SK-N-SH treated with all-trans-retinoic acid at 6 μM for 48 hours (cell line): ENCODE measurements at places on chromosomes 1 and 21.

DNA sequence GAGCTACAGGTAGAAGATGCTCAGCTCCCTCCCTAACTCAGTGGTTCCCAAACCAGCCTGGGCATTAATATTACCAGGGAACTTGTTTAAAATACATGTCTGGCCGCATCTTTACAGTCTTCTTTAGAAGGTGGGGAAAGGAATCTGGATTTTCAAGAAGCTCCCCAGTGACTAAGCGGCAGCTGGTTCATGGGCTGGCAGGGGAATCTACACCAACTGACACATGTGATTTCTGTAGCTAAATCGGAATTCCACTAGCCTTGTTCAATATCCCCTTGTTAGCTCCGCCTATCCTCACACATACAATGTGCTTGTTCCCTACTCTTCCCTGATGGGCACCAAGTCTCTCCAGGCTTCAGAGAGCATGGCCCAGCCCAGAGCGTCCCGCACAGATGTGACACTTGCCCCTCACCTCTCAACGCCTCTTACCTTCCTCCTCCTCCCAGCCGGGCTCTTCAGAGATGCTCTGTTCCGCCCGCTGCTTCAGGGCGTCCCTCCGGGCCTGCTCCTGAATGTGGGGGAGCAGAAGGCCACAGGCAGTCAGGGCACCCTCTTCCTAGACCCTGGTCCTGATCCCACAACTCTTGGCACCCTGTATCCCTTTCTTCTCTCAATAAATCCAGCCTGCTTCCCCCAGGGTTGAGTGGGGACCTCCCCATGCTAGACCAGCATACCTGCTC is 15.3 kb downstream of the TSSK3 start:
- ATAC-seq = no peak

DNA sequence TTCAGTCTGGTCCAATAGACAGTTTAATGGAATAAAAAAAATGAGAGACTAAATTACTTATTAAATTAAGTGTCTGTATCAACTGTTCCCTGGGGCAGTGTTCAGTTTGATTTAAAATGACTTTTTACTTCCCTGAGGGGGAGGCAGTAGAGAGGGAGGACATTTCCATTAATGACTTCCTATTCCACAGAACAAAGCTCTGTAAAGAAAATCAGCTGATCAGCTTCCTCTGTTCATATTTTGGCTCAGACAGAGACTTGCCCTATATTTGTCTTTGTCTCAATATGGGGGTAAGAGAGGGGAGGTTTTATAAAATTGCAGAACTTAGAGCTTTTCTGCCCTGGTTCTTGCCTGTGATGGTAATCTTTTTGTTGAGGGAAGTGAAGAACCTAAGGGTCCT is 8.4 kb downstream of the CFAP126 start:
- no peak; the same call in 1 of the 3 replicates for ATAC-seq

- ATAC-seq = no peak
These were observed 1.3 kb upstream of the PLA2G5 start for GRCh38 chr1:20068722-20069121.

DNA sequence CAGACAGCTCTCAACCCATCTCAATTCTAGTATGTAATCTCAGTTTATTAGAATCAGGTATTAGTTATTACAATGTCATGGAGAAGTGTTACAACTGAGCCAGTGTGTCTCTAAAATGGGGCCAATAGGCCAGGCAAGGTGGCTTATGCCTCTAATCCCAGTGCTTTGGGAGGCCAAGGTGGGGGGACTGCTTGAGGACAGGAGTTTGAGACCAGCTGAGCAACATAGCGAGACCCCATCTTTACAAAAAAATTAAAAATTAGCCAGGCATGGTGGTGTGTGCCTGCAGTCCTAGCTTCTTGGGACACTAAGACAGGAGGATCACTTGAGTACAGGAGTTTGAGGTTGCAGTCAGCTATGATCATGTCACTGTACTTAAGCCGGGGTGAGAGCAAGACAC is 104.9 kb downstream of the BCAR3 start:
- 0 out of 3 replicates have a peak, but pooled peaks have one; percentile 3 for ATAC-seq

GRCh38 chr1:166692346-166692745 is 146.9 kb upstream of the POGK start:
- ATAC-seq = no peak

DNA sequence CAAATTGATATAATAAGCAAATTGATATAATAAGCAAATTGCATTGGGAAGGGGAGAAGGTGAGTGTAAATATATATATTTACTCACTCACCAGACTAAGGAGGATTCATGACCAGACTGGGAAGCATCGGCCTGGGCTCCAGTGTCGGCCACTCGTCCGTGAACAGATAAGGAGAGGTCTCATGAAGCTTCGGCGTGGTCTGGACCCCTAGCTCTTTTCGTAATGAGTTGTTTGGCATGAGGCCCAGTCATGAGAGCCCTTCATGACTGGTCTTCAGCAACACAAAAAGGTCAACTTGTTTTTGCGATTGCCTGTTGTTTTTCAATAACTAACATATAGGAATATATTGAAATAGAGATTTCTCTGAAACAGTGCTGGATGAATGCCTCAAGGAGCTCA is 222.9 kb upstream of the KCNK2 start:
- no peak for ATAC-seq

DNA sequence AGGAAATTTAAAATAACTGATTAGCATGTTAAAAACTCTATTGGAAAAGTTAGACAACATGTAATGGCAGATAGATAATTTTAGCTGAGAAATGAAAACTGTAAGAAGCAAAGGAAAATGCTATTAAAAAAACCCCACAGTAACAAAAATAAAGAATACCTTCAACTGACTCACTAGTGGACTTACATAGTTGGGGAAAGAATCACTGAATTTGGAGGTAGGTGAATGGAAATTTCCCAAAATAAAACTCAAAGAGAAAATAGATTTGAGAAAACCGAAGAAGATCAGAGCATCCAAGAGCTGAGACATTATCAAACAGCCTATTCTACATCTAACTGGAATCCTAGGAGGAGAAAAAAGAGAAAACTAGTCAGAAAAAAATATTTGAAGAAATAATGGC is 34.7 kb downstream of the PDE4B start:
- ATAC-seq = no peak

DNA sequence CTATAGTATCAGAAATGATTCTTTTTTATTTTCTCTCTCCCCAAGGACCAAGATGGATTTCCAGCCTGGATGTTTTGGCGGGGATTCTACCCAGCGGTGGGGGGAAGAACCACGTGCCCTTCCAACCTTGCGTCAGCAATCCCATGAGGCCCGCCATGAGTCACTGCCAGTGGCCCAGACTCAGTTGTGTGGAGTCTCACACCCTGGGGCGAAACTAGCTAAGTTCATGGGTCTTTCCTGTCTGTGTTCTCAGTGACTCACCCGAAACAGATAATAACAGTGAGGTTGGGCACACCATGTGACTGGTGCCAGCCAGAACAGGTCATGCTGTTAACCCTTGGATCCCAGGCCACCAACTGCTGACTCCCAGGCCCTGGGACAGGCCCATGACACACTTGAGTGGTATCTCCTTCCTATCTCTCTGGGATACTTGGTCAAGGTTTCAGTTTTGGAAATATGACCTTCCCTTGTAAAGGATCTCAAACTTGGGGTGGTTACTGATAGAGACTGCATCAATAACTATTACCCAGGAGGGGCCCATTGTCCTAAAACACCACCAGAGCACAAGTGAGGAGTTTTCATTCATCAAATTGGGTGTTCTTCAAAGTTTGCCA is 98.0 kb upstream of the DUSP10 start:
- peak; percentile 55 for ATAC-seq

DNA sequence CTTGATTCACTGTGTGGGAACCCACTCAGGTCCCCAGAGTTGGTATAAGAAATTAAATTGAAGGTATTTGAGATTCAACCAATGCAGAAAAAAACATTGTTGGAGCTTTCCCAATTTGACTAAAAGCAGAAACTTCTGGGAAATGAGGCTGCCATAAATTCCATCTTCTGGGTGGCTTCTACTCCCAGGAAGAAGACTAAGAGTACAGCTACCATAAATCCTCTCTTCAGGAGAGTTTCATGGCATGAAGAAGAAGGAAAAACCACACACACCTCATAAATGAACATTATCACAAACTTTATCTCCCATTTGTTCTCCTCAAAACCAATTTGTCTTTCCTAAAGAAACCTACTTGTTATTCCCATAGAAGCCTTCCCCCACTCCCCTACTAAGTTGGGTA is 283.9 kb downstream of the DPYD start:
- no peak for ATAC-seq

DNA sequence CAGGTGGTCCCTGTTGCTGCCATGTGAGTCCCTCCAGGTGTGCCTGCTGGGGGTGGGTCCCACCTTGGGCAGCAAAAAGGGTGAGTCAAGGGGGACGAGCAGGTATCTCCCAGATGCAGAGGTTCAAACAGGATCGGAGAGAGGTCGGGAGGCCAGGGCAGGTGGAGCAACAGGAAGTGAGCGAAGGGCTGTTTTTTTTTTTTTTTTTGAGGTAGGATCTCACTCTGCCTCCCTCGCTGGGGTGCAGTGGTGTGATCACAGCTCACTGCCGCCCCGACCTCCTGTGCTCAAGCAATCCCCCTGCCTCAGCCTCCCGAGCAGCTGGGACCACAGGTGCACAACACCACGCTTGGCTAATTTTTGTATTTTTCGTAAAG is 39.4 kb downstream of the SLC2A7 start:
- no peak for ATAC-seq

DNA sequence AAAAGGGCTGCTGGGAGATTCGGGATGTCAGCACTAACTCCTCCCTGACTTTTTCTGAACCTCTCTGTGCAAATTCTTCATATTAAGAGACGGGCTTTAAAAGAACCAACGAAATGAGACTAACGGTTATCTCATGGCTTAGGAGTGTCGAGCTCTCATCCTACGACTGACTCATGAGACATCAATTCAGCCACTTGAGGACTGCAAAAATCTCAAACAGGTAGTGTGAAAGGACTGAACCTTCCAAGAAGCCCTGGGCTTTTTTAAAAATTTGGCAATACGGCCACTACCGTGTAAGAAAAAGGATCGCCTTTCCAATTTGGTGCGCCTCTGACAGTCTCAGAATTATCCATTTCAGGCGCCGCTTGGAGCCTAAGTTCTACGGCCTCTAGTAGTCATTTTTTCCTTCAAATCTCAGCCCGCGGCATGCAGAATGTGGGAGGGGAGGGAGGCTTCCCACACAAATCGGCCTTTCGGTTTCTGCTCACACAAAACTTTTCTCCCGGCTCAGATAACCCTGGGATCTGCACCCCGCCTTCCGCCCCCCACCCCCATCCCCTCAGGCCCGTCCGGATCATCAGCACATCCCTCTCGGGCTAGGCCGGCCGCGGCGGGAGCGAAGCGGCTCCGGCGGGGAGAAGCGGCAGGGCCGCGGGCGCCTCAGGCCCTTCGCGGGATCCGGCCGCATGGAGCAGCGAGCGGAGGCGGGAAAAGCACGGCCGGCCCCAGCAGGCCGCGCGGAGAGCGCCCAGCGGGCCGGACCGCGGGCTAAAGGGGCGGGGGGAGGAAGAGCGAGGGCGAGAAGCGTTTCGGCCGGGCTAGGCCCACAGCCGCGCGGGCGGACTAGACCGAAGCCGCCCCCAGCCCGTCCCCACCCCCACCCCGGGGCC is 618 bp downstream of the HNRNPR start:
- ATAC-seq = peak; percentile 18

DNA sequence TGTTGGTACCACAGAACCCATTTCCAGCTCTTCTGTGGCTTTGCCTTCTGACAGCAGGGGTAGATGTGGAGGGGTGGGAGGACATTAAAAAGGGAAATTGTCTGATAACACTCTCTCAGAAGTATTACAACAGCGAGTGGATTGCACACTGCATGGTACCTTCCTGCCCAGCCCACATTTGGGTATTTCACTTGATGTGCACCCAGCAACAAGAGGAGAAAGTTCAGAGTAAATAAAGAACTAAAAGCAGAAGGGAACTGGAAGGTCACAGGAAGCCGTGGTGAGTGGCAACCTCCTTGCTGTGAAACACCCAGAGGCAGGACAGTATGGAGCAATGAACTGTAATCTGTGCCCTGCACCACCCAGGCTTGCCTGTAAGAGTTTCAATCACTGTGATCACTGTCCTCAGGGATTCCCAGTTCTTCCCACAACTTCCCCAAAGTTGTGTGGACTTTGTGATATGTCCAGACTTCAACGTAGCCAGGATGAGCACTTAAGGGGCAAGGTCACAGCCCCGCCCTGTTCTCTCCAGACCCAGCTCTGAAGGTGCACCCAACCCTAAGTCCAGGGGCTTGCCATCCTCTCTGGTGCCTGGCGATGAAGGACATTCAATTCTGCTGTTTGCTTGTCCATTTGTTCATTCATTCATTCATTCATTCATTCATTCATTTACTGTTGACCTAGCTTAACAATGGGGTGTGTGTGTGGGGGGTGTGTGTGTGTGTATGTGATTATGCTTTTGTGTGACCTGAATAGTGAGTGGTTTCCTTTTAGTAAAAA is 18.7 kb upstream of the F5 start:
- no peak for ATAC-seq

- ATAC-seq = peak; percentile 65
These were observed 37.1 kb upstream of the DOCK7 start for GRCh38 chr1:62725255-62725654.

DNA sequence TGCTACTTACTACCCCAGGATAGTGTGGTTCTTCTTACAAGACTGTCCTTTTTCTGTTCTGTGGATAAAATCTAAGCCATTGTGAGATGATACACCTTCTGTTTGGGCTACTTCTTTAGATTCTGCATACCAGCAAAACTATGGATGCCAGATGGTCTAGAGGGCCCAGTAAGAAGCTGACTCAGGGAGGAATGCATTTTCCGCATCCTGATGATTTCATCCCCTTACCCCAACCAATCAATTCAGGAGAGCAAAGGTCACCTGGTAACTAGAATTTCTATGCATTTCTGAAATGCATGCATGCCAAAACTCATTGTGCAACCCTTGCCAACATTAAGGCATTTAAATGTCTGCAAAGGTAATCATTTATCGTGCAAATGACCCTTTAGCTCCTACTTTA is 285.7 kb upstream of the ZP4 start:
- ATAC-seq = no peak

GRCh38 chr1:241972703-241973369 is 15.3 kb downstream of the BECN2 start:
- peak; percentile 51 for ATAC-seq

- peak; percentile 68 for ATAC-seq
These were observed 832 bp downstream of the HCN3 start for GRCh38 chr1:155277902-155278688.

GRCh38 chr1:178500091-178500770 is 3.5 kb upstream of the CLEC20A start:
- ATAC-seq = peak; percentile 61

- no peak for ATAC-seq
These were observed 12.5 kb downstream of the PDXK start for GRCh38 chr21:43731476-43731875.

GRCh38 chr1:185373813-185374529 is 56.9 kb upstream of the IVNS1ABP start:
- ATAC-seq = peak; percentile 97

- ATAC-seq = peak; percentile 19; the same call in 1 of the 3 replicates
These were observed 62.4 kb upstream of the RGS1 start for GRCh38 chr1:192513196-192513595.

DNA sequence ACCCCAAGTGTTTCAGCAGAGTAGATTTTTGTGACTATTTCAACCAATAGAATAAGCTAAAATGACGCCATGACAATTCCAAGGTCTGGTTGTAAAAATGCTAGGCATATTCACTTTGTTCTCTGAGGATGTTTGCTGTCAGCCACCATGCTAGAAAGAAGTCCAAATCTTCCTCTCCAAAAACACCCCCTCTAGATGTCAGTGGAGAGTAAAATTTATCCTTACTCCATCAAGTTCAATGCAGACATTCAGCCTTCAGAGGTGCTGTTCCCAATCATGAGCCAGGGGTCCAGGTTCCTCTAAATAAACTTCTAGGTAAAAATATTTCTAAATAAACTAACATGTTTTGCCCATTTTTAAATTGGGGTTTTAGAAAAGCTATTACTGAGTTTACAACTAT is 395.4 kb upstream of the ADAMTS5 start:
- no peak for ATAC-seq
